Stomach (tissue), 19 donors: ENCODE measurements at places on chromosomes 11 and 22. TPM values are rescaled to one million over a fixed set of nuclear protein-coding genes. Genes with fewer than 3 reads are reported as not detected.

The ART1 gene
- total RNA-seq: not detected

The TM7SF2 gene
- 19.6 TPM for total RNA-seq

The APOA5 gene
- not detected for total RNA-seq

The SLC22A25 gene
- total RNA-seq: not detected

The RFPL3 gene
- not detected for total RNA-seq

- no peaks in the 10 kb centered on the region for H3K36me3 ChIP-seq
- peaks cover 5% of the 10 kb centered on the region for H3K4me1 ChIP-seq
- no peaks in the 10 kb centered on the region for H3K27me3 ChIP-seq
- no peak for DNase-seq
Measured at GRCh38 chr11:61601512-61601911, 20.6 kb upstream of the SYT7 start.

- no peaks in the 10 kb centered on the region for H3K27me3 ChIP-seq
- DNase-seq: no peak
- H3K36me3 ChIP-seq: no peaks in the 10 kb centered on the region
- H3K4me1 ChIP-seq: no peaks in the 10 kb centered on the region
- no peak overlapping the region for H3K4me3 ChIP-seq
- no peak overlapping the region for H3K27ac ChIP-seq
Measured at GRCh38 chr11:75504501-75504900, 21.2 kb downstream of the GDPD5 start.

GRCh38 chr11:72825661-72826060 lies 11.4 kb downstream of the ATG16L2 start:
- no peak overlapping the region for H3K4me3 ChIP-seq
- peaks cover 10% of the 10 kb centered on the region for H3K36me3 ChIP-seq
- no peak for DNase-seq
- no peak overlapping the region for H3K27ac ChIP-seq

DNA sequence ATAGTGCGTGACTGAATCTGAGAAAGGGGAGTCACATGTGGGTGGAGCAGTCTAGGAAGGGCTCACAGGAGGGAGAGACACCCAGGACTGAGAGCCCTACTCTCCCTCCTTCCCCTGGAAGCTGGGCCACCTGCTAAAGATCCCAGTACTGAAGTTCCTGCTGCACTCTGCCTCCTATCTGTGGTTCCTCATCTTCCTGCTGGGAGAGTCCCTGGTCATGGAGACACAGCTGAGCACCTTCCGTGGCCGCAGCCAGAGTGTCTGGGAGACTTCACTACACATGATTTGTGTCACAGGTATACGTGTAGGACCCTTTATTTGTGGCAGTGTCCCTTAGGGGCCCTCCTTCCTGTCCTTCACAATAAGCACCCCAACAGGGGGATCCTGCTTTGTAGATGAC lies 19.3 kb downstream of the ART5 start:
- H3K36me3 ChIP-seq: no peaks in the 10 kb centered on the region
- DNase-seq: no peak
- no peak overlapping the region for H3K4me3 ChIP-seq
- no peaks in the 10 kb centered on the region for H3K27me3 ChIP-seq

DNA sequence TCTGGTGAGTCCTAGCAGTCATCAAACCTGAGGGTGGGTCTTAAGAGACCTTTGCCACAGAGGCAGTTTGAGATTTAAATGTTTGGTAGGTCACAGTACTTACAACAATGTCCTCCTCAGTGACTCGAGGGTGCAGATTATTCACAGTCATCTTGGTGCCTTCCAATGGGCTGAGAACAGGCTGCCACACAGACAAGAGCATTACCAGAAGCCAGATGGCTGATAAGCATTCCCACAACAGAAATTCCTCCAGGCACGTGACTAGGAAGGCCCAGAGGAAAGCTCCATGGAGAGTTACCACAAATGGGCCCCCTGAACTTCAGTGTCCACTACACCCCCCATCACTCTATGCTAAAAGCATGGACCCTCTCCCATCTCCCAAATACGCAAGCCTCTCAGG lies 19.2 kb downstream of the POLDIP3 start:
- peaks cover 24% of the 10 kb centered on the region for H3K4me1 ChIP-seq
- no peak overlapping the region for H3K27ac ChIP-seq
- no peak overlapping the region for H3K4me3 ChIP-seq

DNA sequence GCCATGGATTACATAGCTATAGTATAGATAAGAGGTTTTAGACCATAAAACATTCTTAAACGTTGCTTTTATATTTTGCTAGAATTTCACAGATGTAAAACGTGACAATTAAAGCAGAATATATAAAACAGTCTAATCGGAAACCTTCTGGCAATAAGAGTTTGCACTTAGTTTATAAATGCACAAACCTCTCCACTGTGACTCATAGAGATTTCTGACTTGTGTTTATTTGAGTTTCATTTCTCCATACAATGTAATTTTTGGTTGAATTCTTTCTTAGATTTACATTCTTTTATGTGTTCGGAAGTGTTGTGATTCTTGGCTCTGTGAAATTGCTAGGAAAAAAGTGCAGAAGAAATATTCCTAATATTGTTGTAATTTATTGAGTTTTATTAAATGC lies 288.7 kb upstream of the CTSC start:
- H3K27me3 ChIP-seq: no peaks in the 10 kb centered on the region
- H3K36me3 ChIP-seq: no peaks in the 10 kb centered on the region
- DNase-seq: no peak
- H3K4me3 ChIP-seq: no peak overlapping the region
